ENCODE measurements at places on chromosomes 7 and 10.

DNA sequence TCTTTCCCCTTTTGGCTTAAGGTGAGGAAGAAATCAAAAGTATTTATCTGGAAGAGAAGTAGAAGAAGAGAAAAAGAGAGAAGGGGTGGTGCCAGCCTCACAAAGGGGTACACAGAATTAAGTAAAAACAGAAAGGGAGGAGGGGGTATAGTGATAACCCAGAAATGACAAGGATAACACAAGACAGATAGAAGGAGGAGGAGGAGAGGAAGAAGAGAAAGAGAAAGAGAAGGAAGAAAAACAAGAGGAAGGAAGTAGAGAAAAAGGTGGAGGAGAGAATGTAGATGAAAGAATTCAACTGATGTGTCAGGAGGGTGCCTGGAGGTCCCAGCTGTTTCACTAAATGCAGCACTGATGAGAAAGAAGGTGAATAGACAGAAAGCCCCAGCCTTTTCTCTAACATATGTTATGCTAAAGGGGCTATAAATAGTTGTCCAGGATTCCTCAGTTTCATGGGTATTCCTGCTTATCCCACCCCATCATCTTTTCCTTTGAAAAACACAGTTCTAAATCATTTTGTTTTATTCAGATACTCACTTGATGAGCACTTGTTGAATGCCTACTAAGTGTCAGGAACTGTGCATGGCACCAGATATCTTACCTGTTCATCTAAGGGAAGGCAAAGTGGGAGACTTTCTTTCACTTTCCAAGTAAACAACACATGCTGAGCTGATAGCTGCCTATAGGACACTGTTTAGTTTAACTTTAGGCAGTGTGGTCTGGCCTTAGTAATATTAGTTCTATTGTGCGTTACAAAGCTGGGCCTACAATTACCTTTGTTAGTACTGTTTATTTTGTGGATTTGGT is 8.0 kb downstream of the SEMA3E start:
- DNase-seq = no peak

DNA sequence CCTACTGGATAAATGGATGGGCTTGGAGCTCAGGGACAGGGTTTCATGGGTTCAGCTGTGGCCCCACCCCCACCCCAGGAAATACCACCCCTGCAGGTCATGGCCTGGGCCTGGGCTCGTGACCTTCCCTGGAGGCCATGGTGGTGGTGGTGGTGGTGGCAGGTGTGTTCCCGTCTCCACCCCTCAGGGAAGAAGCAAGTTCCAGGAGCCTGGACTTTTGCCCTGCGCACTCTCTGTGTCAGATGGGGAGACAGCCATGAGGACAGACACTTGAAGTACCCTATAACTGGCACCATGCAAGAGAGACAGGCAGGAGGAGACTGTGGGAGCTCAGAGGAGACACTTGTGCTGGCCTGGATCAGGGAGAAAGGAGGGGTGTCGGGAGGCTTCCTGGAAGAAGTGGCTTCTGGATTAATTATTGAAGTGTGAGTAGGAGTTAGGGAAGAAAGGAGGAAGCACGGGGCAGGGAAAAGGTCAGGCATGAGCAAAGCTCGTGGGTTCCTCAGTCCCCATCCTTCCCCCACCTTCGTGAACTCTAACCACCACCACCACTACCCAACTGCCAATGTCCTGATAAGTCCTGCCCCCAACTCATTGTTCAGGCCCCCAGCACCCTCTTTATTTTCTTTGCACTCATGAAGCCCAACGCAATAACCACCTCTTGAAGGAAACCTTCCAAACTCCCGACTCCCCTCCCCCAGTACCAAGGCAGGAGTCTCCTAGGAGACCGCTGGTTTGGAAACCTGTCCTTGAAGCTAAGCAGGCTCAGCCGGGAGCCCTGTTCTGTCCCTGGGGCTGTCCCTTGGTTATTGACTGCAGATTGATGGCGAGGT is 8.9 kb downstream of the SH2B2 start:
- no peak for DNase-seq

DNA sequence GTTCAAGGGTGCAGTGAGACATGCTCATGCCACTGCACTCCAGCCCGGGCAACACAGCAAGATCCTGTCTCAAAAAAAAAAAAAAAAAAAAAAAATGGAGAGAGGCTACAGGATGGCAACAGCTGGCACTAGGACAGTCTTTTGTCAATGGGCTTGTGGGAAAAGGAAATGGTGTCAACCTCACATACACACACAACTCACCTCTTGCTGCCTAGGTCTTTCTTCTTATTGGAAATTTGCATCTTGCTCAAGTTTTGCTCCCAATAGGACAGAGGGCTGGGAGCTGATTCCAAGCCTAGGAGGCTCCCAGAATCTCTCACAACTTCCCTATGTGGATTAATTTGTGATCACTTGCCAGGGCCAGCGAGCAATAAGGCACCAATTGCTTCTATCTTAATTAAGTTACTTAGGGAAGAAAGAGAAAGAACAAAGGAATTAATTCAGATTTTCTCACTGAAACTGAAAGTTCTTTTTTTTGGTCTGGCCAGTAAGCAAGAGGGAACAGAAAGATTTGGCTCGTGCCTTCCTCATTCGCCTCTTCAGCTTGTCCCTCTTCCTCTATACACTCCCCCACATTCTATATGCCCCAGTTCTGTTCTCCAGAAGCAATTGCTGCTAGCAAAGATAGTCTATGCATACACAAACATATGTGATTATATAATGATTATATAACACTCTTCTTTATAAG is 33.8 kb downstream of the MAP3K8 start:
- DNase-seq = no peak

GRCh38 chr7:135167365-135167917 is 3.1 kb downstream of the CYREN start:
- no peak for DNase-seq

- no peak for DNase-seq
These were observed 20.0 kb downstream of the RBM17 start for GRCh38 chr10:6108631-6109443.

GRCh38 chr10:106609470-106610266 is 554.8 kb downstream of the SORCS1 start:
- no peak for DNase-seq

DNA sequence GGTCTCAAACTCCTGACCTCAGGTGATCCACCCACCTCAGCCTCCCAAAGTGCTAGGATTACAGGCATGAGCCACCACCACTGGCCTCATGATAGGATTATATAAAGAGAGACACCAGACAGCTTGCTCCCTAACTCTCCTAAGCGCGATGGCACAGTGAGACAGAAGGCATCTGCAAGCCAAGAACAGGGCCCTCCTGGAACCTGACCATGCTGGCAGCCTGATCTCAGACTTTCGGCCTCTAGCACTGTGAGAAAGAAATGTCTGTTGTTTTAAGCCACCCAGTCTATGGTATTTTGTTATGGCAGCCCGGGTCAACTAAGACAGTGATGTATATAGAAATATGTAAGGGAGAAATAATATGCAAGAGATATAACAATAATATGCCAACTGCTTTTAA is 51.2 kb downstream of the SRPK2 start:
- DNase-seq = no peak

- no peak for DNase-seq
These were observed 11.7 kb upstream of the ZNF680 start for GRCh38 chr7:64574540-64575099.

GRCh38 chr10:12724807-12725579 is 276.5 kb downstream of the CCDC3 start:
- DNase-seq = no peak

DNA sequence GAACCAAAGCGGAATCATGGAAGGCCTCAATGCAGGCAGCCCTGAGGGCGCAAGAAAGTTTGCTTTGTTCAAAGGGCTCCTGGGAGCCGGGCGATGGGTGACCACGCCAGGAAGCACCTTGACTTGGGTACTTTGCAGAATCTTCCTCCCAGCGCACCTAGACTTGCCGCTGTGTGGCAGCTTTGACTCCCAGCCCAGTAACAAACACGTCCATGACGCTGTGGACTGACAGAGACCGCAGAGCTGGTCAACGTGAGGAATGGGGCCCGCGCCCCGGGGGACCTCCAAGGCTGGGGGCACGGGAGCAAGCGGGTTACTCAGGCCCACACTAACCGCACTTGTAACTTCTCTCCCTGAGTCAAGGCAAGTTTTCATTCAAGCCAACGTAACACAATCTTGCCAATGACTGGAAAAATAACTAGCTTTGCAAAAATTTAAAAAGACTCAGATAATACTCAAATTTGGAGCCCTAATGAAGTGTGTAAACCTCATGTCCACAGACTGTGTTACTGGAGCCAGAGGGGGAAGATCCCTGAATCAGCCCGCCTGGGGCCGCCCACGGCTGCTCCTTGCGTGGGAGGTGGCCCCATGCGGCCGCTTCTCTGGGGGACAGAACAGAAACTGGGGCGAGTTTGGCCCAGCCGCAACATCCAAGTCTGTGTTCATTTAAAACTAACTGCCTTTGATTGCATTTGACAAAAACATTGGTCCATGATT is 130.8 kb downstream of the DNAJB6 start:
- no peak for DNase-seq

DNA sequence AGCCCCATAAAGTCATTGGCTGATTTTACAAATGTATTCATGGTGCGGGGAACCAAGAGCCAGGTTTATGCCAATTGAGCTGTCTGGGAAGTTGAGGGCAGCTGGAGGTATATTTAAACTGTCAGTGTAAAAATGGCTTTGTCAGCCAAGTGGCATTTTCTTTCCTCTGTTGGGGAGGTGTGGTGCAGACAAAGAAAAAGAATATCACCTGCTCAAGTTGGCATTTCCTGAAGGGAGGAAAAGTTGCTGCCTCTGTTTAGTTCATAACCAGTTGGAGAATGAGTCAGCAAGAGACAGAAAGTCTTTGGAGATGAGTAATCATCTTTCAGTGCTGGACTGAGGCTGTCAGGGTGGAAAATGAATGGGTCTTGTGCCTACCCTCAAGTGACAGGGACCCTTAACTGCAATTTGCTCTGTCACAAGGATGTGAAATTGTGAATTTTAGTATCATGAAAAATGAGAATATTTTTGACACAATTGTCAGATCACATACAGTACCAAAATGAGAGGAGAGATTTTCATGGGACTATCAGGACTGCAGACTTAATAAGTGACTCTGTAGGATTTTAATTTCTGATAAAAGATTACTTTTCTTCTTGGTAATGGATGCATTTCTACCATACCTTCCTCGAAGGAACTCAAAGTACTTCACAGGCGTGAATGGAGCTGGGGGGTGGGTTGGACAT is 137.3 kb downstream of the ANLN start:
- DNase-seq = no peak

DNA sequence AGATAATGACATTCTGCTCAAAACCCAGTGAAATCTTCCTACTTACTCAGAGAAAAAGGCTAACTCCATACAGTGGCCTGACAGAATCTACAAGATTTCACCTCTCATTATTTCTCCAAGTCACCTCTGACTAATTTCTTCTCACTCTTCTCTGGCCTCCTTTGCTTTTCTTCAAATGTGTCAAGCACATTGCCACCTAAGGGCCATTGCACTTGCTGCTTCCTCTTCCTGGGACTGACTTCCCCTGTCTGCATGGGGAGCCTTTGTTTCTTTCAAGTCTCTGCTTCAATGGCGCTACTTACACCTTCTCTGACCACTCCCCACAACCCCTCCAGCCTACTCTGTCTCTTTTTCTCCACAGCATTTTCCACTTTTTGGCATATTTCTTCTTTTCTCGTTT is 36.0 kb downstream of the PRTFDC1 start:
- DNase-seq = no peak

DNA sequence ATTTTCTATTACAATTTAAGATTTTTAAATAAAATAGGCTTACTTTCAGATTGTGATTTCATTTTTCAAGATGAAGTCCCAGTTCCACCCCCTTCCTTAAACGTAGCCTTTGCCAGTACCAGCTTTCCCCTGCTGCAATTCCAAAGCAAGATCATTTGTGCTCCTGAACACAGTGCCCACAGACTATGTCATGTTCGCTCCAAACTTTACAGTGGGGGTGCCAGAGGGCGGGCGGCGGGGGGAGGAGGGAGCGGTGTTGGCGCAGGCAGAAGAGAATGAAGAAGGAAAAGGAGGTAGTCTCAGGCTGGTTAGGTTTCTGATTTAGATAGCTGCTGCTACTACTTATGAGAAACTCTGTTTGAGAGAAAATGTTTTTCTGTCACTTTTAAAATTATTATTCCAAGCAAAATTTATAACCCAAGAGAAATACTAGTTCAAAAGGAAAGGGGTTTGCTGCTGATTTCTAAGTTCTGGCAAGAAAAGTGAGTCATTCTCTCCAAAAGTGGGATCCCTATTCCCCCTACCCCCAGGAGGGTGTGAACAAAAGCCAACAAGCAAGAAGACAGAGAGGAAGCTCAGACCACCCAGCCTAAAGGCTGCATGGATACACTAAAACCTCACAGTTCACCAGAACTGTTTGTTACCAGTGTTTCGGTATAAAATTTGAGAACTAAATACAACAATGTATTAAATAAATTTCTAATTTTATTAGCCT is 109.6 kb downstream of the SRPK2 start:
- DNase-seq = no peak

DNA sequence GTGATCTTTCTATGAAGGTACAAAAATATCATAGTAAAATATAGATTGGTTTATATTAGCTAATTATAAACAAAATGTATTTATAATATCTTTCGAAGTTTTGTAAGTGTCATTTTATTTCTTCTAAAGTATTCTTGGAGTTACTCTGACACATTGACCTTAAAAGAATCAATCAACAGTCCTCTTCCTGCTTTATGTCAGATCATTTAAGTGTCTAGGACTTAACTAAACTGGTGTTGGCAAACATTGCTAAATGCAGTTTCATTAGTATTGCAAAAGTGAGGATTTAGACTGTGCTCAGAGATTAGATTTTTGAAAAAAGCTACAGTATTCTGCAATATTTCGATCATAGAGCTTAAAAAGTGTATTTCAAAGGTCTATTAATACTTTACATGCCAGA is 10.3 kb downstream of the GLCCI1 start:
- DNase-seq = no peak

- no peak for DNase-seq
These were observed 924 bp downstream of the BMPR1A start for GRCh38 chr10:86757113-86757972.

- no peak for DNase-seq
These were observed 58.9 kb upstream of the ADO start for GRCh38 chr10:62745581-62745980.

DNA sequence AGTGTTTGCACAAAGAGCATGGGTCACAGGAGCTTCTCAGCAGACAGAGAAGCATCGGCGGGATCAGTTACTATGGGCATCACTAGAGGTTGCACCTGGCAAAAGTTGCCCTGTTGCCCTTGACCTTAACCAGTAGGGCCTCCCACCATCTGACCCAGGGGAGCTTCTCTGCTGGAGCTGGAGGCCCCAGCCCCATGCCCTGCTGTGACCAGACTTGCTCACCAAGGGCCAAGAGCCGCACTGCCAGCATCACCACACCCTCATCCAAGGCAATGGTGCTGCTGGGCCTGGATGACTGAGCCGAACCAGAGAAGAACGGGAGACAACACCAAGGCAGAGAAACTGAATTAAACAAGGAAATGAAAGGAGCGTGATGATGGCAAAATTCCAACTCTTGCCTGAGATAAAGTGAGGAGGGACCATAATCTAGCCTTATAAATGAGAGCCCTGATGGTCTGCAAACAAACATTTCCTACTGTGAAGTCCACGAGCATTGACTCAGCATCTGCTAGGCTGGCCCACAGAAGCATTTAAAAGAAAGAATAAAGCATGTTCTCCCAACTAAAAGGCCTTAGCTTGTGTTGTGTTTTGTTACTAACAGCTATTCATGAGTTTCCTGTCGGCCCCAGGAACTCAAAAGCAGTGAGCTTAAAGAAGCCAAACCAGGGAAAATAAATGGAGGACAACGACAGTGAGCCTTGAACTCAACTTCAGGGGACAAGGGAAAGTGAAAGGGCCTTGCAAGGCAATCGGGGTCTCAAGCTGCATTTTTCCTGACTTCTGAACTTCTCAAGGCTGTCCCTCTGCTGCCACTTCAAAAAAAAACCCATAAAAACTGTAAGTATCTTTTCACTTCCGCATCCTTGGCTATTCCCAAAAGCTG is 60.4 kb downstream of the AFAP1L2 start:
- DNase-seq = no peak

Measured in stimulated activated CD4-positive, alpha-beta T cell treated with anti-CD3 and anti-CD28 coated beads, Interleukin-15, amount 100 ng/mL, for 1 hour (primary cell).